ENCODE measurements at places on chromosomes 2 and 18. TPM values are rescaled to one million over a fixed set of nuclear protein-coding genes. Genes with fewer than 3 reads are reported as not detected.

The EFR3B gene
- 13.3 TPM for total RNA-seq

The LRATD1 gene
- 28.3 TPM for total RNA-seq

The PCARE gene
- not detected for total RNA-seq

The COLEC12 gene
- total RNA-seq: 11.6 TPM

The CHRNG gene
- not detected for total RNA-seq

The PCBP1 gene
- 205 TPM for total RNA-seq

The WDR12 gene
- total RNA-seq: 53.5 TPM

The INO80D gene
- 21.1 TPM for total RNA-seq

- no peak for DNase-seq
Observed at GRCh38 chr2:127277028-127277427, 16.9 kb downstream of the ERCC3 start.

GRCh38 chr2:48383036-48383435 lies 146.9 kb upstream of the STON1 start:
- DNase-seq: no peak

DNA sequence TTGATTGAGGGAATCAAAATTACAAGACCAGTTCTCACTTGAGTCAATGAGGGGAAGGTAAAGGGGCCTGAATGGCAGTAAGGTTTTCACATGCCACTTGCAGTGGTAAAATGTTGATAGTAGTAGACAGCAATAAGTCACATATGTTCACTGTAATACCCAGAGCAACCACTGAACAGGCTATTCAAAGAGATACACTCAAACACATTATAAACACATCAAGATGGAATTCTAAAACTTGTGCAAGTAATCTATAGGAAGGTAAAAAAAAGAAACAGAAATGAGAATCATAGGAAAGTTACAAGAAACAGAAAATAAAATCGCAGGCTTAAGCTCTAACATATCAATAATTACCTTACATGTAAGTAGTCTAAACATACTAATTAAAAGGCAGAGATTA lies 86.6 kb upstream of the AFF3 start:
- DNase-seq: no peak

DNA sequence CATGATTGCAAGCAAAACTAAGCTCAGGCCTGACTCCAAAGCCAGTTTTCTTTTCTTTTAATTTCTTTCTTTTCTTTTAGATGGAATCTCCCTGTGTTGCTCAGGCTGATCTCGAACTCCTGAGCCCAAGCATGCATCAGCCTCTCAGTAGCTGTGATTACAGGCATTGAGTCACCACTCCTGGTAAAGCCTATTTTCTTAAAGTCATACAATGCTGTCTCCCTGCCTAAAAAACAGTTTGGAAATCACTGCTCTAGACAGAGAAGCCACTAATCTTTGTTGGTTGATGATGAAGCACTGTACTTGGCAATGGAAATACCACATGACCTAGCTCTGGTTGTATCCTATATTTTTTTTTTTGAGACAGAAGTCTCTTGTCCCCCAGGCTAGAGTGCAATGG lies 33.1 kb upstream of the ZNF532 start:
- DNase-seq: peak; percentile 72

- no peak for DNase-seq
Observed at GRCh38 chr2:64145714-64146113, 1.5 kb upstream of the PELI1 start.

- DNase-seq: no peak
Observed at GRCh38 chr2:159160954-159161353, 125.5 kb downstream of the WDSUB1 start.

GRCh38 chr2:136251197-136251884 lies 133.4 kb upstream of the CXCR4 start:
- DNase-seq: no peak

GRCh38 chr2:40480596-40480995 lies 28.7 kb upstream of the SLC8A1 start:
- peak; percentile 16 for DNase-seq

GRCh38 chr18:76821875-76822505 lies 367 bp upstream of the ZNF236 start:
- DNase-seq: peak; percentile 35

- no peak for DNase-seq
Observed at GRCh38 chr18:49931760-49932159, 118.4 kb upstream of the ACAA2 start.

- DNase-seq: no peak
Observed at GRCh38 chr2:23478933-23479683, 94.1 kb downstream of the KLHL29 start.

GRCh38 chr2:68371581-68371980 lies 6.5 kb downstream of the PLEK start:
- DNase-seq: no peak

DNA sequence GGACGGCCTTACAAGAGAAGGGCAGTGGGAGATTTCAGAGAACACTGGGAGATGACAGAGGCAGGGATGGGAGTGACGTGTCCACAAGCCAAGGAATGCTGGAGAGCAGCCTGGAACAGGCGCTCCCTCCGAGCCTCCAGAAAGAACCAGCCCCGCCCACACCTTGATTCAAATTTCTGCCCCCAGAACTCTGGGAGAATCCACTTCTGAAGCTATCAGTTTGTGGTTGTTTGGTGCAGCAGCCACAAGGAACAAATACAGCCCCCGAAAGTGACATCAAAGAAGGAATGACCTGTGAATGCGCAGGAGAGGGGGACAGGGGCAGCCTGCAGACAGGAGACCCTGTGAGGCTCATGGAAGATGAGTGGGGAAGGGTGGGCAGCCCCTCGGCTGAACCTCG lies 67.3 kb downstream of the TWIST2 start:
- no peak for DNase-seq

DNA sequence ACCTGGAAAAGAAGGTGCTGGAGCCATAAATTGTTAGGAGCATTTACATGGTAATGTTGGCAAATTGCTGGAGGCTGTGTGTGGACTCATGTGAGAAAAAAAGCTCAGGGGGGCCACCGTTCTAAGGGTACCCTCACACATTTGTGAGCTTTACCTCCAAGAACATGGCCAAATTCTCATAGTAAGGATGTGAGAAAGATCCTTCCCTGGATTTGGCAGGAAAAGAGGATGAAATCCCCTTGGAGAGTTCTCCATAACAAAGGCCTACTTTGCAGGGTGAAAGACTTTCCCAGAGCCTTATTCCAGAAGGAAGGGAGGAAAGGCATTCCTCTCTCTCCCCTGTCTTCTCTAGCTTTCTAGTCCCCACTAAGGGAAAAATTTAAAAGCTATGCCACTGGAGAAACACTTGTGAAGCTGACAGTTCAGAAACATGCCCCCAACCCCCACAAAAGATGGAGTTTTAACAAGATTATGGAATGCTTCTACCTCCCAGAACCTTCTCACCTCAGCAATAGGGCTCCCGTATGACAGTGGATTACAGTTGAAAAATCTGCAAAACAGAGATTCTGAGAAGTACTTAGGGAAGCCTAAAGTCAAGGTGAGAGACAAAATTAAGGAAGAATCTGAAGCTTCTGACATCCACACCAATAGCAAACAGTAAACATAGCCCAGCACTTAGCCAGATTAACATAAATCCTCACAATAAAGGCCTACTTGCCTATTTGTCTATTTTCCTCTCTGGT lies 20.2 kb upstream of the ERMN start:
- no peak for DNase-seq

GRCh38 chr2:154882725-154883124 lies 184.2 kb downstream of the KCNJ3 start:
- DNase-seq: no peak

Measured in astrocyte (in vitro differentiated cells and primary cell).